Fibroblast of villous mesenchyme (primary cell): ENCODE measurements at places on chromosomes 5 and 9. TPM values are rescaled to one million over a fixed set of nuclear protein-coding genes. Genes with fewer than 3 reads are reported as not detected.
A peak's percentile ranks its signal among the peaks of the same experiment; 100 is the strongest.

GRCh38 chr5:107449369-107449768, 221.4 kb downstream of the EFNA5 start:
- DNase-seq = no peak

DNA sequence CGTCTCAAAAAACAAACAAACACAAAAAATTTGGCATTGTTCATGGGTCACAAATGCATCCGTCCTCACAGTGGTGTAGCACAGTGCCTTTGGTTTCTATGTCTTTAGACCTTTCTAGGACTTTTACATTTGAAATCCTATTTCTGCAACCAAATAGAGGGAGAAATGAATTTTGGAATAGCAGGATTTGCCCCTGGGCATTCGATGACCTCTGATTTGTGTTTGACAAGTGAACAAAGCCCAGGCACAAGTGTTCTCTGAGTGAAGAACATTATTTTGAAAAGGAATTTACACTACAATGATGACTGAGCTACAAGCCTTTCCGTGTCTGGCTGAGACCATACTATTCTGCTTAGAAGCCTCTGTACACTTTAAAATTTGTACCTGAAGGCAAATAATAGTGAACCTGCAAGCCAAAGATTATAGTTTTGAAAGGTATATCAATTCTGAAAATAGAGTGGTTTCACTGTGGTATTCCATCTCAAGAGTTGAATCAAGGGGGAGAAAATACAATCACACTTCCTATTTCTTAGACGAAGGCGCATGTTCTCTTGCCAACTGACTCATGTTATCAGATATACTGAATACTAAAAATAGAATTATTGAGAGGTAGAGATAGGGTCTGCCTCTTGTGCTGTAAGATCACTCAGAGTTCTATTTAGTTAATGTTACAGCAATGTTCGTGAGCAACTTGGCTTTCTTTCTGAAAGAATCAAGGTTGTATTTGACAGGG, 297.6 kb downstream of the KDM4C start:
- no peak for DNase-seq

DNA sequence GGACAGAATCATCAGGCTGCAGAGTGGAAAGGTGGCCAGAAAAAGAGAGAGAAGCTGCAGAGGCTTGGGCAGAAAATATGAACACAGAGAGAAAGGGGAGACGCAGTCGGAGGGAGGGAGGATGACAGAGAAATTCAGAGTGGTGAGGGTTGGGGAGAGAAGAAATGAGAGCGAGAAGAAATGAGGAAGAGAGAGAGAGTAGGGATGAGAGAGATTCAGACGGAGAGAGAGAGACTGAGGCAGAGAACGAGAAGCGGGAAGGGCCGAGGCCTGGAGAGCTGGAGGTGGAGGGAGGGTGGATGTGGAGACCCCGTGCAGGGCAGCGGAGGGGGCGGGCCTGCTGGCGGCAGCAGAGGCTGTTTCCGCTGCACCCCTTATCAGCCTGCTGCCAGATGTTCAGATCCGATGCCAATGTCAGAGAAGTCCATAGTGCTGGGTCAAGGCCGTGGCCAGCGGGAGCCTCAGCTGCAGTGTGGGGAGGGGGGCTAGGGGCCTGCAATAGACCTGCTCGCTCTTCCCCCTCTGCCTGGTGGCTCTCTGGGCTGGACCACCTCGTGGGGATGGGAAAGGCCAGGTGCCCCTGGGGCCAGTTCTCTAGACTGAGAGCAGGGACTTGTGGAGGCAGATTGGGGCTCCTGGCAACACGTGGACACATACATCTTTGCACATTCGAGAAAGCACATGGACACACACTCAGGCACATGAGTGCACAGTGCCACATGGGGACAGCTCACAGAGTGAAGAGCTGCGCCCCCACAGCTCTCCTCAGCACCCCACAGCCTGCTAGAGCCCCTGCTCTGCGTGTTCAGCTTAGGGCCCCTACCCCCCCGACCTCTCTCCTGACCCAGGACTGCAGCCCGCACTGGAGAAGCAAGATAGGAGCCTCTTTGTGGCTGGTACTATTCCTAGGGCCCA, 4.9 kb upstream of the NR5A1 start:
- peak; percentile 8 for DNase-seq

DNA sequence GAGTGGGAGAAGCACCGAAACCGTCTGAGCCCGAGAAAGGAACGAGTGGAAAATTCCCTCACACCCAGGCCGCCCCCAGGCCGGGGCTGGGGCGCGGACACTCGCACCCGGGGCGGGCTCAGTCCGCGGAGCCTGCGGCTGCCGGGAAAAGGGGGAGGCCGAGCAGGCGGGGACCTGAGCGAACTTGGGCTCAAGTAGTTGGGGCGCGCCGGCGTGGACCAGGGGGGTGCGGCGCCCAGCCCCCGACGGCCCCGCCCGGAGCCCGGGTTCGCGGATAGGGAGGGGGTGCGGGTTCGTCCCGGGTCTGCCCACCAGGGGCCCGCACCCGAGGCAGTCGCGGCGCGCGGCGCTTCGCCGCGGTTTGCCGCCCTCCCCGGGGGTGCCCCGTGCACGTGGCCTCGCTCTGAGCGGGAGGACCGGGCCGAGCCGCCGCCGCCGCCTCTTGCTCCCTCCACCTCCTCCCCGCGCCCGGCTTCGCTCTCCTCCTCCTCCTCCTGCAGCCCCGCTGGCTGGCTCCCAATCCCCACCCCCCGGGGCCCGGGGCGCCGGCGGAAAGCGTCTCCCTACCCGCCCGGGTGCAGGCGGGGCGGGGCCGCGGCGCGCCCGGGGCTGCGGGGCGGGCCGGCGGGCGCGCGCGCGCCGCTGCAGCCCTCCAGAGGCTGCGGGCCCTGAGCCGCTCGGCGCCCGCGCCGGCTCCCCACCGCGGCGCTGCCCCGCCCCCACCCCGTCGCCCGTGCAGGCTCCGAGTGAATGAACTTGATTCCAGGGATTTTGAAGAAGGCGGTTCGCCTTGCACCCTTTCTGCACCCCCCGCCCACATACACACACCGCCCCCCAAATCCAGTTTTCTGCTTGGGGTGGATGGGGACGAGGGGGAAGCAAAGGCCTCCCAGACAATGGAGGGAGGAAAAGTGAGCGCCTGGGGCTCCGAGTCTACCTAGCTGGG, 1.3 kb upstream of the NFIB start:
- peak; percentile 79 for DNase-seq

- DNase-seq = no peak
Measured at GRCh38 chr9:111320631-111321030, 9.4 kb downstream of the OR2K2 start.

DNA sequence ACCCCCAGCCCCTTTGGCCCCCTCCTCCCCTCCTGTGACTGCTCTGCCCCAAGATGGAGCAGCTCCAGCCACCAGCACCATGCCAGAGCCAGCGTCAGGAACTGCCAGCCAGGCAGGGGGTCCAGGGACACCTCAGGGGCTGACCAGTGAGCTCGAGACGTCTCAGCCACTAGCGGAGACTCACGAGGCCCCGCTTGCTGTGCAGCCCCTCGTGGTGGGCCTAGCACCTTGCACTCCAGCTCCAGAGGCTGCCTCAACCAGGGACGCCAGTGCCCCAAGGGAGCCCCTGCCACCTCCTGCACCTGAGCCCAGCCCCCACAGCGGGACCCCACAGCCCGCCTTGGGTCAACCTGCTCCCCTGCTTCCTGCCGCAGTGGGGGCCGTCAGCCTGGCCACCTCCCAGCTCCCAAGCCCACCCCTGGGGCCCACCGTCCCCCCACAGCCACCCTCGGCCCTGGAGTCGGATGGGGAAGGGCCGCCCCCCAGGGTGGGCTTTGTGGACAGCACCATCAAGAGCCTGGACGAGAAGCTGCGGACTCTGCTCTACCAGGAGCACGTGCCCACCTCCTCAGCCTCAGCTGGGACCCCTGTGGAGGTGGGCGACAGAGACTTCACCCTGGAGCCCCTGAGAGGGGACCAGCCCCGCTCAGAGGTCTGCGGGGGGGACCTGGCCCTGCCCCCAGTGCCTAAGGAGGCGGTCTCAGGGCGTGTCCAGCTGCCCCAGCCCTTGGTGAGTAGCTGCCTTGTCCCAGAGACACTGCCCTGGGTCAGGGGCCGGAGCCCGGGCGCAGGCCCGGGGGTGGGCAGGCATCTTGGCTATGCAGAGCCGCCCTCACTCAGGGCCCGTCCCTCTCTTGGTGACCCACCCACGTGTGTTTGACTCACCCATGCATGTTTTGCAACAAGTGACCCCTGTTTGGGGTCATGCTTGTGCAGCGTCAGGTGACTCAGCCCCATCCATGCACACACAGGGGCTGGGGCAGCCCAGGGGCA, 105.2 kb downstream of the WNK2 start:
- DNase-seq = peak; percentile 73

- DNase-seq = peak; percentile 52
Measured at GRCh38 chr5:147935032-147935431, 28.7 kb upstream of the C5orf46 start.

DNA sequence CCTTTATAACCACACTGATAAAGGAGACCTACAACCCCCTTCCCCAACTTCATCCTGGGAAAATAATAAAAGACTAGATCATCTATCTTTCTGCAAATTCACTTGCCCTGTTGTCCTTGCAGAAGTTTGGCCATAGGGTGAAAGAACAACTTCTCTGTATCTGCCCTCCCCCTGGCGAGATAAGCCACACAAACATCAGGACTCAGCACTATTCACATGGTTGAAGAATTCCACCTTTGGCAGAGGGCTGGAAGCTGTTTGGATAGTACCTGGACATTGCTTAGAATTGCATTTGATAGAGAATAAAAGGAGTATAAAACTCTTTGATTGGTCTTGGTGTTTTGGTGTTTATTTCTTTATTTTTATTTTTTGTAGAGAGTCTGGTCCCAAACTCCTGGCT, 16.9 kb downstream of the FAM151B start:
- no peak for DNase-seq

DNA sequence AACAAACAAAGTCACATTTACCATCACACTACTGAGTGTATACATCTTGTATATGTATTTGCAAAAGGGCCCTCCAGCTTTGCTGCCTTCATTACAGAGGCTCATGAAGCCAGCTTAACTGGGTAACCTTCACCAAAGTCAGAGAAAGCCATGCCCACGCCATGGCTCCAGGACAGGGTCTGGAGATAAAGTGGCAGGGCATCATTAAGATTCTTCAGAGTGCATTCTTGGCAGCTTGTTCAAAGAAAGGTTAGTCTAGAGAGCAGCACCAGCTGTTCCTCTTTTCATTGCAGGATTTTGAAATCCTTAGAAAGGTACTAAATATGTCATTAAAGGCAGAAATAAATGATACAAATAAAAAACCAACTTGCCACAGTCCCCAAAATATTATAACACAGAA, 333.2 kb downstream of the NDUFS4 start:
- DNase-seq = no peak

The SOX30 gene
- under 0.01 TPM in 1 of 2 replicates, not detected in the other for total RNA-seq
